Amygdala (tissue), 56 donors: ENCODE measurements at places on chromosomes 3 and 15.

DNA sequence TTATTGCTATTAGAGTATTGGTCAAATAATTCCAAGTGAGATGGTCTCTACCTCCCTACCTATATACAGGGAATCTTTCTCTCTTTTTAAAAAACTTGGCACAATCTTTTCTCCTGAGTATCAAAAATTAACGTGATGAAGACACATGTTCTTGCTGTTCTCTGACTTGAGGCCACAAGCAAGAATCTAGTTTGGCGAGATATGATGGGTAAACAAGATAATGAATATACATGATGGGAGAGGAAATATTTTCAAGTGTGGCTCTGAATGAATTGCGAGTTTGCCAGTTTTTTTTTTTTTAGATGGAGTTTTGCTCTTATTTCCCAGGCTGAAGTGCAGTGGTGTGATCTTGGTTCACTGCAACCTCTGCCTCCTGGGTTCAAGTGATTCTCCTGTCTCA lies 11.6 kb downstream of the NR1D2 start:
- DNase-seq: no peak

GRCh38 chr3:38108649-38109579 lies 28.0 kb downstream of the ACAA1 start:
- no peak for DNase-seq

DNA sequence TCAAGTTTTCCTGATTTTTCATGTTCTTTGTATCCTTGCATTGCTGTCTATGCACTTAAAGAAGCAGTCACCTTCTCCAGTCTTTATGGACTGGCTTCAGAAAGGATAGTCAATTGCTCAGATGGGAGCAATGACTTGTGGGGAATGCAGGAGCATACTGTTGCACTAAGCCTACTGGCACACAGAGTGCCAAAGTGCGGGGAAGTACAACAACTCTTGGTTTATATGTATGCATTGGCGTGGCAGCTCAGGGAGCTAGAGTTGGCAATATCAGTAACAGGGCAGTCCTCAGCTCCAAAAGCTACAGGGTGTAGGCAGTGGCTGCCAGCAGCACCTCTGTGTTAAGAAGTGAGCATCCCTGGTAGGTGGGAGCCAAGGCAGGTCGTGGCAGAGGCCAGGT lies 141.1 kb downstream of the SCAPER start:
- DNase-seq: no peak

- no peak for DNase-seq
Observed at GRCh38 chr3:38497031-38497430, 891 bp downstream of the EXOG start.

DNA sequence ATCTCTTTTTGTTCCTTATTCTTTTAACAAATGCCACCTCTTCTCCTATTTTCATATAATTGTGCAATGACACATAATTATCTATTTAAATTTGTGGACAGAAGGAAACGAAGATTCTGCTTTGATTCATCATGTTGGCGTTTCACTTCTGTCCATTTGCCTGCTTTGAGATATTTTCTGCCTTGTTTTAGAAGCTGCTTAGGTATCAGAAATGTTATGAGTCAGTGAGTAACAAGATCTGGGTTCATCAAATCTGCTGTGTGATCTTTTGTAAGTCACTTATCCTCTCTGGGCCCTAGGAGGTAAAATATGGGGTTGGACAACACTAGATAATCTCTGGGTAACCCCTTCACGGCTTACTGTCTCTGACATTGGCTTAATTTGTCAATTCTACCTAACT lies 7.3 kb upstream of the MINDY4B start:
- no peak for DNase-seq

- DNase-seq: no peak
Observed at GRCh38 chr3:182519569-182519968, 273.7 kb upstream of the ATP11B start.

- no peak for DNase-seq
Observed at GRCh38 chr15:24054547-24055245, 367.6 kb upstream of the NDN start.

- no peak for DNase-seq
Observed at GRCh38 chr3:186988806-186989205, 58.5 kb downstream of the ST6GAL1 start.

GRCh38 chr15:38701149-38701548 lies 136.5 kb upstream of the RASGRP1 start:
- no peak for DNase-seq

DNA sequence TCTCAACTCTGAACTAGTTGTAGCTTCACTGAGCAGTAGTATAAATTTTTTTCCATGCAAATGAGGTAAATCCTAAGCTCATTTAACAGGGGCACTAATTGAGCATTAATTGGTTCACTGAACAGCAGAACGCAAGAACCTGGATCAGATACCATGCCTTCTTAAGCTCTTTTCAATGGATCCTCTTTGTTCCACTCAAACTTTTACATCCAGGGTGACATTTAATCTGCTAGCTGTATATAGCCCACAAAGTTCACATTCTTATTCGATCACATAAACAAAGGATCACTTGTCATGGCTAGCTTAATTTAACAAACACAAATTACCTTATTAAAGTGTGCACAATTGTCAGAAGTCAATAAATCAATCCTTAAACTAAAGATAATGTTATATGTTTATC lies 281.6 kb downstream of the CNTN6 start:
- no peak for DNase-seq

DNA sequence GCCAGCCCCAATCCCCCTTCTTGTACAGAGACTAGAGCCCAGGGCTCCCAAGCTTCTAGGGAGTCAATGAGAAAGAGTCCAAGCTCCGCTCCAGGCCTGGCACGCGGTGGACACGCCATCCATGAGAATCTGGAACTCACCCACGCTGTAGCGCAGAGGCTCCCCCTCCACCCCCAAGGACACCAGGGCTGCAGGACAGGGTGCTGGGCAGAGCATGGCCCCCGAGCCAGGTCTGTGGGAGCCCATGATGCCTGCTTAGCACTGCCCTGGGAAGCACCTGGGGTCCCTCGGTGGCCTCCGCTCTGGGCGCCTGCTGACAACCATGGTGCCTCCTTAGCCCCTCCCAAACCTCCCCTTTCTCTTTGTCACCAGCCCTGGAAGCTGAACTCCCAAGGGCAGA lies 28.5 kb downstream of the ACSBG1 start:
- DNase-seq: no peak

- no peak for DNase-seq
Observed at GRCh38 chr3:112610121-112610520, 30.8 kb downstream of the CCDC80 start.

DNA sequence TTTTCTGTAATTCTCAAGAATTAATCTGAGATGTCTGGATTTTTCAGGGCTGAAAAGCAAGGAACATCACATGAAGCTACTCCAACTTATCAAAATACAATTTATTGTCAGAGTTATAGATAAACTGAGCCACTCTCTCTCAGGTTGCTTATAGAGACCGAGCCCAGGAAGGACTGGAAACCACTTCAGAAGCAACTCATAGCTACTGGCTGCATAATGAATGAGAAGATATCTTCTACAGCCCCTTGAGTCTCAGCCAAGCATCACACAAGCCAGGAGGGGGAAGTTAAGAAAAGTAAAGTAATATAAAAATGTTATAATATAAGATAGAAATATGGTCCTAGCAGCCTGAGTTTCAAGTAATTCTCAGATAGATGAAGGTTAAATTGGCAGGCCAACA lies 186.0 kb downstream of the TNIK start:
- no peak for DNase-seq

DNA sequence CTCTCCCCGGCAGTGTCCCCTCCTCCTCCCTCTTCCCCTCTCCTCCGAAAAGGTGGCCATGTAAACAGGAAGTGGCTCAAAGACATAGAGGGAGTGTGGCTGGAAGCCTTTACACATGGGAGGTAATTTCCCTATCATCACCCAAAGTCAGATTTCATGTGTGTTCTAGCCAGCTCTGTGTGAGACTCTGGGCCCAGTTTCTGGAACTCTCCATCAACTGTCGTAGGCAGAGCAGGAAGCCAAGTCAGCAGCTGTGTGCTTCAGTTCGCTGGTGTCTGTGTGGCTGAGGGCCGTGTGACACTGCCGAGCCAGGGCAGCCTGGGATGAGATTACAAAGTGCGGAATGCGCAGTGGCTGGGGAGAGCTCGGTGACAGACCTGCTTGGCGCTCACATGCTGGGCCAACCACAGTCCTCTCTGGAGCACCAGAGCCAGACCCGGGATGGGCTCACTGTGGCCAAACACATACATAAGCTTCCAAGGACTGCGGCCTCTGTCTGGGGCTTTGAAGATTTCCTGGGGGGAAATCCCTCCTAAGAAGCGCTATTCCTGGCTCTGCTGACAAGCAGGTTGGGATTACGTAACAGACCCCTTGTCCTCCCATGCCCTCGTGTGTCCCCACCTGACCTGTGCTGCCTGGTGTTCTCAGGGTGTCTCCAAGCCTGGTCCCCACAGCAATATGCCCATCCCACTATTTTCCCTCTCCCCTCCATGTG lies 50.7 kb downstream of the UMPS start:
- DNase-seq: peak; percentile 39

DNA sequence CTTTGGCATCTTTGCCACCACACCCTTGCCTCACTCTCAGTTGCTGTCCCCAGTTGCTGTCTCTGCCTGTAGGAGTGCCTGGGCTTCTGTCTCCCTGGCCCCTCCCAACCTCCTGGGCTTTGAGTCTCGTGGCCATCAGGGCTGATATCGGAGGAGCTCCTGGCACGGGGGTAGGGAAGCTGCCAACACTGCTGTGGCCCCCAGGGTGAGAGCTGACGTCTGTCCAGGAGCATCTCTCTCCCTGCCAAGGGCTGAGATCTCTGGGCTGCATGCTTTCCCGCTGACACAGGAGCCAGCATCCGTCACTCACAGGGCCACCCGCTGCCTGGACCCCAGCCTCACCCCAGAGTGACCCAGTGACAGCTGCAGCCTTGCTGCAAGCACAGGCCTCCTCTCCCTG lies 47.4 kb downstream of the EXOG start:
- no peak for DNase-seq

DNA sequence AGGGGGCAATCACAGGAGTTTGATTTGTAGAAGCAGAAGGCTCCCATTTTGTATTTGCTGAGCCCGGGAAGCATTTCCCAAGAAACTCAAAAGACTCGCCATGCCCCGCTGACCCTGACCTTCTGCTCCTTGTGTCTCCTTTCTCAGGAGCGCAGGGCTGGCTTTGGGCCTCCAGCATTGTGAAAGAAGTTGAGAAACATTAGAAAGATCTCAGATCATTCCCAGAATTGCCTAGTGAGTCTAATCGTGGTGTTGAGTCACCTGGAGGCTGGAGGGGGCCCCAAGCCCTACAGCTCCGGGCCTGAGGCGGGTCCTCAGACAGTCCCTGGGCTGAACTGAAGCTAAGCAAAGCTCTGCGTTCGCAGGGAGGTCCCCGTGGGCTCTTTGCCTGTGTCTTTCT lies 10.9 kb upstream of the PIGZ start:
- no peak for DNase-seq

GRCh38 chr15:35858707-35859106 lies 312.7 kb upstream of the DPH6 start:
- no peak for DNase-seq

- DNase-seq: peak; percentile 8
Observed at GRCh38 chr3:28667646-28668621, 319.3 kb upstream of the AZI2 start.

GRCh38 chr15:66751579-66751978 lies 49.5 kb downstream of the SMAD6 start:
- DNase-seq: no peak

DNA sequence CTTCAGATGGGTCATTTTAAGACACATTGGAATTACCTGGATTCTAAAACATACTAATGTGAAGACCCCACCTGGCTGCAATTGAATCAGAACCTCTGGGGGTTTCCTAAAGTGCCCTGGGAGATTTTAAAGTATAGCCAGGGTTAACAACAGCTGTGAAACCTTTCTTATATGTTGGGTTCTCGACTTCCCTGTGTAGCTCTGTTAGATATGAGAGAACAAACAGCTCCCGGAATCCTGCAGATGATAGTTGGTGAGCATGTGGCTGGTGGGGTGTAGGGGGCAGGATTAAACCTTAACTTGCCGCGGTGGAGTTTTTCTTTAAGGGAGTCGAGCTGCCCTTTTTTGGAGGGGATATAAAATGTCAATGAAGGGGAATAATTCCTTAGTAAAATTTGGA lies 12.1 kb downstream of the PLCL2 start:
- DNase-seq: no peak

DNA sequence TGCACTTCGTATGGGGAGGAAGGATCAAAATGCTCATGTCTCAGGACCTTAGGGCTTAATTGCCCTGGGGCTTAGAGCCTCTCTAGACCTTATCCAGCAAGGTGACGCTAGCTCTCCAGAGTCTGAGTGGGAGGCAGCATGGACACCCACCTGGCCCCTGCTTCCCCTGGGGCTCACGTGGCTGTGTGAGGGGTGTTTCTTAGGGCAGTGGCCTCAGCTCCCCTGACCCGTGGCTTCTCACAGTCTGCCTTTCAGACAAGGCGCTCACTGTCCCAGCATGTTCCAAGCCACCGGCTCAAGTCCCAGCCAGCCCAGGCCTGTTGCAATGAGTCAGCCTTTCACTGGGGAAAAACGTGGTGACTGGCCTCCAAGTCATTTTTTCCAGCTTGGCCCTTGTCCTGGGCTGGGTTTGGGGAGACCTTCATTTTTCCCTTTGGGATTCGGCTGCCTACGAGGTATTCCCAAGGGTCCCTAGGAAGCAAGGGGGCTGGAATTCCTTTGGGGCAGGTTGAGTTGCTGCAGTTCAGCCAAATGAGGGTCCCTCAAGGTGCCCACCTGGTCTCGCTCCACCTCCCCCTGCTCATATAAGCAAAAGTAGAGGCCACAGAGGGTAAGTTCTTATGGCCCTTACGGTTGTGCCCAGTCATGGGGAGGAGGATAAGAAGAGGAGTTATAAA lies 15.7 kb downstream of the BHLHE40 start:
- peak; percentile 55 for DNase-seq

- DNase-seq: no peak
Observed at GRCh38 chr3:172557515-172558220, 34.4 kb upstream of the TNFSF10 start.

GRCh38 chr15:85354461-85354860 lies 25.9 kb upstream of the AKAP13 start:
- no peak for DNase-seq

DNA sequence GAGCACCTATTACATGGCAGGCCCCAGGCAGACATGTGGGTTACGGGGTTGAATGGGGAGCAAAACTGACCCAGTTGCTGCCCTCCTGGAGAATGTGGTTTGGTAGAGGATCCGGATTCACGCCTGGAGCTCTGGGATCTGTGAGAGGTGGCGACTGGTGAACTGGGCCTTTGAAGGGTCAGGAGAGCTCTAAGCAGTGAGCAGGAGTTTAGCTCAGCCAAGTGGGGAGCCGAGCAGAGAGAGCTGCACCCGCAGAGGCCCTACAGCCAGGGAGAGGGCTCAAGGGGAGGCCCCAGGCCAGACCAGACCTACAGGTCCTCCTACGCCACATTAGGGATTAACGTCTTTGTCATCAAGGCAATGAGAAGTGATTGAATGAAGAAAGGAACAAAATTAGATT lies 179.8 kb upstream of the TLE3 start:
- DNase-seq: no peak

DNA sequence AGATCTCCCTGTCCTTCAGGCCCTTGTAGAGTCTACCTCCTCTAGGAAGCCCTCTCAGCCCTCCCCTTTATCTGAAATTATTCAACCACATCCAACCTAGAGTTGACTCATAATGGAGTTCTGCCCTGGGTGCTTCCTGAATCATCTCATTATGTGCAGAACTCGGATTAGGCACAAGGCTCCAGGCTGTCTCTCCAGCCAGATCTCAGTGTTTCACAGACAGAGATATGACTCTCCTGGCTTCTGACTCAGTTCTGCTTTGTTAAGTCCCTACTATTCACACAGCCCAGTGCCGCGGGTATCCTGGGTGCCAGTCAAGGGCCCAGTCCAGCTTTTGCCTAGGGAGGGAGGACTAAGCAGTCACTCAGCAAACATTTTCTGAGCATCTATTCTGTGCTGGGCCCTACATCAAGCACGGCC lies 9.3 kb downstream of the STRA6 start:
- no peak for DNase-seq
